ENCODE measurements at places on chromosomes 16 and 17.
A peak's percentile ranks its signal among the peaks of the same experiment; 100 is the strongest.

DNA sequence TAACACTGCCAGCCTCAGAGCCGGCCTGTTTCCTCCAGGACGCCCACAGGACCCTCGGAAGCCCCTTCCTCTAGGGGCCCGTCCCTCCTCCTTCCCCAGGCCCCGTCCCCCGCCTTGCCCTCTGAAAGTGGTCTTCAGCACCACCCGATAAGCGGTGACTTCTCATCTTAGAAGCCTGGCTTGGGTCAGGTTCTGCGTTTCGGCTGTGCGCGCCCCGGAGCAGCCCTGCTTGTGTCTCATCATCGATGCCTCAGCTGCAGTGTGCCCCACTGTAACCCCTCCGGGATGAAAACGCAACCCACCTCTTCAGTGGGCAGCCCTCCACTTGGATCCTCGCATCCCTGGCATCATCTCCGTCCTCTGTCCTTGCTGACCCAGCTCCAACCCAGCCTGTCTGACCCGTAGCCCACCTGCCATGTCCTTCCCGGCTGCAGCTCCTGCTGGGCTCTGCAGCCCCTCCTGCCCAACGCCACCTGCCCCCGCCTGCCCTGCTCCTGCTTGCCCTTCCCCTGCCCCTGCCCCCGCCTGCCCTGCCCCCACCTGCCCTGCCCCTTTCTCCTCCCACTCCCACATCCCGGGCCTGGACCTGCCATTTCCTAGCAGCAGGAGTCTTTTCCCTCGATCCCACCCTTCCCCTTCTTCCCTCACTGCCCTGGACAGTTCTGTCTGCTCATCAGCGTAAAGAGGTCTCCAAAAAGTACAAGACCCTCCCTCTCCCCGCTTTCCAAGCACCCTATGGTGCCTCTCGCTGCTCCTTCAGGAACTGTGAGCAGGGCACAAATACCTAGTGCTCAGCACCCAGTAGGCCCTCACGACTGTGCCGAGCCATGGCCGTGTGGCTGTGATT, 112.5 kb upstream of the CHMP6 start:
- no peak for DNase-seq

DNA sequence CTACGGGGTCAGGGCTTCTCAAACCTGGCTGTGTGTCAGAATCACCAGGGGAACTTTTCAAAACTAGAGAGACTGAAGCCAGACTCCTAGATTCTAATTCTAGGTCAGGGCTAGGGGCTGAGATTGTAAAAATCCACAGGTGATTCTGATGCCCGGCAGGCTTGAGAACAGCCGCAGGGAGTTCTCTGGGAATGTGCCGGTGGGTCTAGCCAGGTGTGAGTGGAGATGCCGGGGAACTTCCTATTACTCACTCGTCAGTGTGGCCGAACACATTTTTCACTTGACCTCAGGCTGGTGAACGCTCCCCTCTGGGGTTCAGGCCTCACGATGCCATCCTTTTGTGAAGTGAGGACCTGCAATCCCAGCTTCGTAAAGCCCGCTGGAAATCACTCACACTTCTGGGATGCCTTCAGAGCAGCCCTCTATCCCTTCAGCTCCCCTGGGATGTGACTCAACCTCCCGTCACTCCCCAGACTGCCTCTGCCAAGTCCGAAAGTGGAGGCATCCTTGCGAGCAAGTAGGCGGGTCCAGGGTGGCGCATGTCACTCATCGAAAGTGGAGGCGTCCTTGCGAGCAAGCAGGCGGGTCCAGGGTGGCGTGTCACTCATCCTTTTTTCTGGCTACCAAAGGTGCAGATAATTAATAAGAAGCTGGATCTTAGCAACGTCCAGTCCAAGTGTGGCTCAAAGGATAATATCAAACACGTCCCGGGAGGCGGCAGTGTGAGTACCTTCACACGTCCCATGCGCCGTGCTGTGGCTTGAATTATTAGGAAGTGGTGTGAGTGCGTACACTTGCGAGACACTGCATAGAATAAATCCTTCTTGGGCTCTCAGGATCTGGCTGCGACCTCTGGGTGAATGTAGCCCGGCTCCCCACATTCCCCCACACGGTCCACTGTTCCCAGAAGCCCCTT, 10.9 kb downstream of the STH start:
- no peak for DNase-seq

GRCh38 chr17:73291260-73291801, 20.5 kb downstream of the CDC42EP4 start:
- DNase-seq = no peak

GRCh38 chr16:2206780-2207433, 1.7 kb downstream of the MLST8 start:
- DNase-seq = no peak

DNA sequence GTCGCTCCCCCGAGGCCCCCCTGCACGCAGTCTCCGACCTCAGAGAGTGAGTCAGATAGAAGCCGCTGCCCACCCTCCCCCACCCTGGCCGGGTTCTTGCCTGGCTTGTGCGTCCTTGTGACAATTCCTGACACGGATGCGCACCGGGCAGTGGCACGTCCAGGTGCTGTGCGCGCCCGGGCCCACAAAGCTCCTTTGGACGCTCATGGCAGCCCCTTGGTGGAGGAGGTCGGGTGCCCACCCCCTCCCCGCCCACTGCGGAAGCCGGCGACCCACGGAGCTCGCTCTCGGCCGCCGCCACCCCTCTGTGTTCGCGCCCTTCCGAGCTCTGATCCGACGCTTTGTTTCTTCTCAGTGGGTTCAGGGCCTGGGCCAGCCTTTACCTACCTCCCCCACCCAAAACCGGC, 662 bp upstream of the TUBB3 start:
- DNase-seq = no peak

DNA sequence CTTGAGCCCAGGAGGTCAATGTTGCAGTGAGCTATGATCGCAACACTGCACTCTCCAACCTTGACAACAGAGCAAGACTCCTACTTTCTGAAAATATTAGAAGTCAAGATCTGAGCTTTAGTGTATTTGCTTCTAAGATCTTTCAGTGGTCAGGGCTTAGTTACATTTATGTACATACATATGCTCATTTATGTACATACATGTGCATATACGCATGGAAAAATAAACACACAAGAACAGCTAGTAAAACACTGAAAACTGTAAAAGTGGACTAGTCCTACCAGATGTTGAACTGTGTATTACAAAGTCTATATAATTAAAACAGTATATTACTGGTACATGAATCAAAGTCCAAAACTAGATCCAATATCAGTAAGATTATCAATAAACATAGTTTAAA, 28.3 kb downstream of the PTRH2 start:
- DNase-seq = no peak

DNA sequence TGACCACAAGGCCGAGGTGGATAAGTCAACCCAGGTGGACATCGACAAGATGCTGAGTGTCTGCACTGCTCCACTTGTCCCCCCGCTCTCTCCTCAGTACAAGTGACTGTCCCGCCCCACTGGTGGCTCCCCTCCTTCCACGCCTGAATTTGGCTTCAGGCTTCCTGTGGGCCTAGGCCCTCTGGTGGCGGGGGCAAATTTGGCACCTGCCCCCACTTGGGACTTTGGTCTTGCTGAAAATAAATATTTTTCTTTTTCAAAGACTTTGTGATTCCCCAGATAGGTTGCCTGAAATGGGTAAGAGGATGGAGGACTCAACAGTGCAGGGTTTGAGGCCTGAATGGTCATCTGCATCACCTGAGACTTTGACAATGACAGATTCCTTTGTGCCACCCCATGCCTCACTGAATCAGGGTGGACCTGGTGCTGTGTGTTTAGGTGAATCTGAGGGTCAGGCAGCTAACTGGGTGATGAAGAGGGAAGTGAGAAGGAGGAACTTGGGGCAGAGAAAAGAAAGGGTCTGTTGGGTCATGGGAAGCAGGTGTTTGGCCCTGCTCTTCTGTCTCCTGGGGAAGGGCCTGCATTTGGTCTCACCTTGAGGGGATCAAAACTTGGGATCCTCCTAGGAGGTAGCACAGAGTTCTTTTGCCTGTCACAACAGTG, 2.0 kb downstream of the C16orf86 start:
- DNase-seq = no peak

- DNase-seq = no peak
Measured at GRCh38 chr16:75566758-75567255, 628 bp downstream of the GABARAPL2 start.

GRCh38 chr16:17331991-17332390, 138.8 kb downstream of the XYLT1 start:
- no peak for DNase-seq

GRCh38 chr16:73365016-73365551, 317.2 kb upstream of the ZFHX3 start:
- no peak for DNase-seq

DNA sequence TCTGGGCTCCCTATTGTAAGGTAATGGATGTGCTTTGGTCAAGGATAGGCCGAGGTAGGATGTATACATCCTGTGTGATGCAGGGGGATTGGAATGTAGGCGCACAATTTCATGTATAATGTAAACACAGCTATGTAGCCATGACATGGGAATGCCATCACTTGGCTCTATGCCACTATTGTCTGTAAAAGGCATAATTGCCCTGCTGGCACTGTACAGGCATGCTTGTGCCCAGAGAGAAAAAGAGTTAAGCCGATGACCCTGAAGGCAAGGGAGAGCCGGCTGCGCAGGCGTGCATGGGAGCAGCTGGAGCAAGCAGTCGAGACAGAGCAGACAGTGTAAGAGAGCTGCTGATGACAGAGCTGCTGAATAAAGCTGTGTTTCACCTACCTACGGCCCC, 212.5 kb upstream of the CPHXL start:
- DNase-seq = no peak

- no peak for DNase-seq
Measured at GRCh38 chr17:3030096-3030495, 33.3 kb downstream of the OR1D5 start.

DNA sequence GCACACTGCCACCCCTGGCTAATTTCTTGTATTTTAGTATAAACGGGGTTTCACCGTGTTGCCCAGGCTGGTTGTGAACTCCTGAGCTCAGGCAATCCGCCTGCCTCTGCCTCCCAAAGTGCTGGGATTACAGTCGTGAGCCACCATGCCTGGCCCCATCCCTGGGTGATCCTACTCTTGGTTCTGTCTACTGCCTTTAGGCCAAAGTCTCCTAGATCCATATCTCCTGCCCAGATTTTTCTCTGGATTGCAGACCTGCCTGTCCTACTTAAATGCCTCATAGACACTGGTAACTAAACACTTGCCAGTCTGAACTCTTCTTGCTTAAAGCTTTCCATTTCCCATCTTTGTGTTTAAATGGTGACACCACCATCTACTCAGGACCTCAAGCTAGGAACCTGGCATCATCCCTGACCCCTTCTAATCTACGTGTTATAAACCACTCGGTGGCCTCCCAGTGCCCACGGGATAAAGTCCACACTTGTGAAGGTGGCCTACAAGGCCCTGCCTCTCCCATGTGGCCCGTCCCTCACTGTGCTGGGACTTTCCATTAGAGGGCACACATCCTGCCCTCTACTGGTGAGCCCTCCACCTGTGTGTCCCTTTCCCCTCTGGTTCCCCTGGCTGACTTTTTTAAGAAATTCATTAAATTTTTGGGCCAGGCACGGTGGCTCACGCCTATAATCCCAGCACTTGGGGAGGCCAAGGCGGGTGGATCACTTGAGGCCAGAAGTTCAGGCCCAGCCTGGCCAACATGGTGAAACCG, 51.1 kb downstream of the USP43 start:
- no peak for DNase-seq

DNA sequence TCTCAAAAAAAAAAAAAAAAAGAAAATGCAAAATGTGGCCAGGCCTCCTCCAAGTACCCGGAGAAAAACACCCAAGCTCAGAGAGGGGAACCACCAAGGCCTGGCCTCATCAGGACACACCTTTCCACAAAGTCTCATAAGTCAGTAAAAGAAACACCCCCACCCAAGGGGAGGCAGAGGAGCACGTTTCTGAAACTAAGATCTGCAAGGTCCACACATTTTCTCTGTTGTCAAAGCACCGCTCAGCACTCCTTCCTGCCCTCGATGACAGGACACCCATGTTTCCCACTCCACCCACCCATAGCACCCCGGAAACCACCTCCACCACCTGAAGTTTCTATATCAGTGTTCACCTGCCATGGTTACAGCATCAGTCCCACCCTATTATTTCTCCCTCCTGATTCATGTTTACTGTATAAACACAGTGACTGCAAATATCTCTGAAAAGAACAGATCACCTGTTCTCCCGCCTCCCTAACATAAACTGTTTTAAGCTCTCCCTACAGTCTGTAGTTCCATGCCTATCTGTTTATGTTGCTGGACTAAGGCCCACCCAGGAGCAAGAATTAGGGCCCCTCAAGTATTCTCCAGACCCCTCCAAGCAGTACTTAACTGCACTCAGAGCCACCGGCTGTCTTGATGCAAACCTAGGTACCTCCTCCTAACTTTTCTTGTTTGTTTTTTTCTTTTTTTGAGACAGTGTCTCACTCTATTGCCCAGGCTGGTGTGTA, 2.0 kb downstream of the CORO7 start:
- peak; percentile 47 for DNase-seq

DNA sequence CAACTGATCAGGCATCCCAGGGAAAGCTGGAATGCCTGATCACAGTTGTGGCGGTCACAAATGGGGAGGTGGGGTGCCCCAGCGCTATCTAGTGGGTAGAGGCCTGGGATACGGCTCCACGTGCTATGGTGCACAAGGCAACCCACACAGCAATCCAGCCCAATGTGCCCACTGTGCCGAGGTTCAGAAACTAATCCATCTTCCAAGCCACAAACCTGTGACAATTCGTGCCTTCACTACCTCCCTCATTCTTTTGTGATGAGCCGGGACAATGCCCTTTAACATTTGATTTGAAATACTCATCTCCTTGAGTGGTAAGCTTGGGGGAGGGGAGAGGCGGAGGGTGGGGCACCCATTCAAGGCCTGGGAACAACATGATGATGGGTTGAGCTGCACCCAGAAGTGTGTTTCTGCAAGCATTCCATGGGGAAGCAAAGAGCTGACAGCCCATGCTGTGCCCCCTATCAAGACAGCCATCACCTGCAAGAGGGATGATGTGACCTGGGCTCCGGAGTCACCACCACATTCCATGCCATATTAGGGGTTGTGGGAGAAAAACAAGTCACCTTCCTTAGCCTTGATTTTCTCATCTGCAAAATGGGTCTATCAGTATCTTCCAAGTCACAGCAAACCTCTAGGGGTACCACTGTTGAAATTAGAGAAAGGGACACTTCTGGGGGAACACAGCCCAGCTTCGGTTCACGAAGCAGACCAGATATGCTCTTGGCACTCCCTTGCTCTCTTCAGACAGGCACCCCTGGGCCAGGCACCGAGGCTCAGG, 3.7 kb downstream of the ELOB start:
- no peak for DNase-seq

- no peak for DNase-seq
Measured at GRCh38 chr17:73414171-73414955, 102.6 kb upstream of the CDC42EP4 start.

DNA sequence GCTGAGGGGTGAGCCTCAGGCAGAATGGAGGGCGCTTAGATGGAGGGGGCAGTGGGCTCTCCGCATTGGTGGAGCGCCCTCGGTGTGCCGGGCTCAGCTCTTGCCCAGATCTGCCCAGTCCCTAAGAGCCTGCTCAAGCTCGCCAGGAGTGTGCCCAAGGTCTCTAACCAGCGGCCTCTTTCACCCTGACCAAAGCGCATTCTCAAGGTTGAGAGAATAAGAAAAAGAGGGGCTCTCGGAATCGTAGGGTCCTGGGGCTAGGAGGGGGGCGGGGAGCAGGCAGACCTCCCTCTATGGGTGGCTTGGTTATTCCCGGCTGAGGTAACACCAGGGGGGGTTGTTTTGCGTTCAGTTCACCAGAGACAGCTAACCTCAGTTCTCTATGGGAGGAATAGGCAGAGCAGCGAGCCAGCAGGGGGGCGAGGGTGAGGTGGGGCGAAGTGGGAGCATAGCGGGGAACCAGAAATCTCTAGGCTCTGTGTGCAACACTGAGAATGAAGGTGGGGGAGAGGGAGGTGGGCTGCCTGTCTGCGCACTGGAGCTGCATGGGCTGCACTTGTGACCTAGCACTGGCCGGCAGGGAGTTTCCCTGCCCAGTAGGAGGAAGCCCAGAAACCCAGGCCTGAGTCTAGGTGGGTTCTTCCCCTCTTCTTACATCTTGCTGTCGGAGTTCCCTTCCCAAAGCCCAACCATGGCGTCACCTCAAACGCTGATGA, 3.0 kb downstream of the TMEM132E start:
- no peak for DNase-seq

All from activated T-helper 1 cell treated with anti-CD3 and anti-CD28 coated beads, Interleukin-2, amount 50 U/mL, for 16 hours (primary cell).